ENCODE measurements at places on chromosomes 11 and 22. TPM values are rescaled to one million over a fixed set of nuclear protein-coding genes. Genes with fewer than 3 reads are reported as not detected.

GRCh38 chr11:70623906-70624597 lies 225.7 kb downstream of the CTTN start:
- DNase-seq, result no peak

GRCh38 chr11:28401446-28401845 lies 293.3 kb downstream of the METTL15 start:
- DNase-seq, result no peak

GRCh38 chr11:41377709-41378394 lies 81.6 kb downstream of the LRRC4C start:
- no peak for DNase-seq

SULT4A1 gene
- total RNA-seq, result not detected

POU2AF3 gene
- 0.45 TPM for total RNA-seq

- no peak for DNase-seq
Observed at GRCh38 chr11:95541715-95542114, 247.9 kb downstream of the FAM76B start.

Measured in heart right ventricle (tissue), 16 donors.